ENCODE measurements at places on chromosomes 7 and 10.

DNA sequence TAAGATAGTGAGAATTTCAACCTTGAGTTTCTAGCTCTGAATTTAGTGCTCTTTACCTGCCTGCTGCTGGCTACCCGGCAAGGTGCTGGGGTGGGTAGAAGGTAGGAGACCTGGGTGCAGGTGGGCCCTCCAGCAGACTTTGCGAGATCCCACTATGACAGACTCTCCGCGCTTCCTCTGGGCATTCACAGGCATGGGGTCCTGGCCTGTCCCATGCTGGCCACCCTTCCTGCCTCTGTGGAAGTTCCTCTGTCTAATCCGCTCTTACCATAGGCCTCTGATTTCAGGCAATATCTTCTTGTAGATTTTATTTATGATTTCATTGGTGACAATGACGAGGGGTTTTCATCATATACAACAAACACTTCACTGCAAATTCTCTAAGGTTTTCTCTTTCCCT, 1.2 kb upstream of the WDFY4 start:
- no peak for DNase-seq

DNA sequence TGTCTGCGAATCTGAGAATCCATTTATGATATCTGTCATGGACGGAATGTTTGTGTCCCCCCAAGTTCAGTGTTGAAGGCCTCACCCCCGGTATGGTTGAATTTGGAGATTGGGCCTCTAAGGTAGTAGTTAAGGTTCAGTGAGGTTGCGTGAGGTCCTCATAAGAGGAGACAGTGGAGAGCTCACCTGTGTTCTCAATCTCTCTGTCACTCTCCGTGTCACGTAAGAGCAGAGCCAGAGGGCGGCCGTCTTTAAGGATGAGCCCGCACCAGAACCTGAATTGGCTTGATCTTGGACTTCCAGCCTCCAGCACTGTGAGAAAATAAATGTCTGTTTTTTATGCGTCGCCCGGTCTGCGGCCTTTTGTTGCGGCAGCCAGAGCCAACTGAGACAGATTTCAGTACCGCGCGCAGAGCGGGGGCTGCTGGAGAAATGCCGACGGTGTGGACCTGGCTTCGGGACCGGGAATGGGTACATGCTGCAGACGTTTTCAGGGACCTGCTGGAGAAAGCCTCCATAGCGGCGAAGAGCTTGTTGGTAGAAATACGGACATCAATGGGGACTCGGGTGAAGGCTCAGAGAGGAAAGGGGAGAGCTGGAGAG, 40.2 kb downstream of the WDR37 start:
- DNase-seq, result no peak

DNA sequence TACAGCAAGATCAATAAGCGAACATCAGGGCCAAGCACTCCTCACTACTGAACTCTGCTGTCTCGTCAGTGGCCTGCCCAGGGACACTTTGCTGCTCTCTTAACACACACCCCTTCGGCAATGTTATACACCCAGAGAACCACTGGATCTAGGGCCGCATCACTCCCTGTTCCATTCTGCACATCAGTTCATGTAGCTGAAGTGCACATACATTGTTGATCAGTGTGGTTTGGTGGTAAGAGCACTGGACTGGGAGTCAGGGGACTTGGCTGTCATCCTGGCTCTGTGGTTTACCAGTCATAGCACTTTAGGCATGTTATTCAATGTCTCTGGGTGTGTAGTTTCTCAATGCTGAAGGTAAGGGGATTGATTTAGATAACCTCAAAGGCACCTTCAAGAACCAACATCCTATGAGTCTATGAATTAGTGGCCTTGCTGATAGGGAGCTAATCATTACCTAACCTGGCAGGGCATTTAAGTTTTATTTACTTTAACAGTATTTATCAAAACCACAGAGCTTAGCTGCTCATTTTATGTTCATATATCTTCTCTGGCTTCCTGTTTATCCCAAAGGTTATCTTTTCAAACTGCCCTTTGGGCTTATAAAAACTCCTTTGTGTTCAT, 24.8 kb downstream of the DUSP5 start:
- no peak for DNase-seq

GRCh38 chr7:50733552-50733951, 49.1 kb downstream of the GRB10 start:
- no peak for DNase-seq

DNA sequence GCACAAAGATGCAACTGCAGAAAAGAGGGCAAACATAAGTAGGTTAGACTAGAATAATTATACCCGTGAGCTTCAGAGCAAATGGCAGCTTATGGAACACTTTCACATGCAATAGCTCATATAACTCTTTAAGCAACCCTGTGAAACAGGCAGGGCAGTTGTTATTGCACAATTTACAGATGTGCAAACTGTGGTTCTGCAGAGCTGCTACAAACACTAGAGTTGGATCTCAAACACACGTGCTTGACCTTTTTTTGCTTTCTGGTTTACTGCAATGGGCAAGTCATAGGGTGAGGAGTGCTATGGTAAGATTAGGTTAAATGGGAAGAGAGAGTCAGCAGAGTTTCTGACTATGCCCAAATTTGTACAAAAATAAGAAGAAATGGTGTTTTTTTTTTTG, 610.8 kb downstream of the GATA3 start:
- DNase-seq, result no peak

DNA sequence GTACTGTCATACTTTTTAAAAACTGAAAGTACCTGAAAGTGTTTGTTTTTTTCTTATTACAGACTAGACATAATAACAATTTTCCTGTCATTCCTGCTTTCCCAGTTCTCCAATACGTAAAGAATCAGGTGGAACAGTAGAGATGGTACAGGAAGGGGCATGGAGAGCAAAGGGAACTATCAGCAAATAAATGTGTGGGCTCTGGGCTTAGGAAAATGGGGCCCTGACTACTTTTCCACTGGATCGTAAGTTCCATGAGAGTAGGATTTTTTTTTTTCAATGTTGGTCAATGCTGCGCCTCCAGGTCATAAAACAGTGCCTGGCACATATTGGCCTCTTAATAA, 15.2 kb upstream of the FAS start:
- no peak for DNase-seq

- no peak for DNase-seq
These were observed 257.2 kb downstream of the KIAA1217 start for GRCh38 chr10:24465891-24466818.

DNA sequence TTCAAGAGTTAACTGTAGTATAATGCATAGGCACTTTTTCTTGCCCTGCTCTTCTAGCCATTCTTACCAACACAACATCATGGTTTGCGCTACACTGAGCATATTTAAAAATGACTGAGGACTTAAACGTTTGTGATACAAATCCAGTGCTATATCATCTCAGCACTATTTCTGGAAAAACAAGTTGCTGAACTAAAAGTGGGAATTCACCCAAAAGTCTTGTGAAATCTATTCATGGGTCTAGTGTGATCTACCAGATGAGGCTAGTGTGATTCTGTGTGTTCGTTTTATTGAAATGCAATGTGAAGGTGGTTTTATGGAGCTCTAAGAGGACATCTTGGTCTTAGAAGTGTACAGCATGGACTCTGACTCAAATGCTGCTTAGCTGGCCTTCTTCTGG, 584.6 kb upstream of the POM121L12 start:
- no peak for DNase-seq

Data from activated CD8-positive, alpha-beta memory T cell treated with anti-CD3 and anti-CD28 coated beads for 24 hours (primary cell).